ENCODE measurements at places on chromosomes 7 and 10.

DNA sequence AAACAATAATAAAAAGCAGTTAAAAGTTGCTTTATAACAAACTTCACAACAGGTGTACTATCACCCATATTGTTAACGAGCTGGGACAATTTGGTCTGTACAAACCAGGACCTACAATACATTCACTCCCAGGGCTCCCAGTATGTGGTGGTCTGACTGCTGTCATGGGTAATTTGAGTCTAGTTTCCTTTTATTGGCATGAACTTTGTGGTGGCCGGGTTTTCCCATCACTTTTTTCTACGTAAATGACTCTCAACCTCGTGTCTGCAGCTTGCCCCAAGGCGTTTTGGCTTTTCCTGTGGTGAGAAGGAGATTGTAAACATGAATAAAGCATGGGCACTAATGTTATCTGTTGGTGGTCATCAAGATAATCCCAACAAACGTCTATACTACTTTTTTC lies 118.7 kb upstream of the CDK6 start:
- no peak for DNase-seq

- DNase-seq: no peak
These were observed 76.0 kb upstream of the DNAAF5 start for GRCh38 chr7:650339-651031.

- DNase-seq: peak; percentile 37
These were observed 16.2 kb downstream of the SVIL start for GRCh38 chr10:29618341-29619171.

- no peak for DNase-seq
These were observed 1.9 kb downstream of the TSPAN33 start for GRCh38 chr7:129146237-129146979.

- DNase-seq: peak; percentile 10
These were observed 25.4 kb upstream of the CALU start for GRCh38 chr7:128713794-128714193.

- DNase-seq: no peak
These were observed 100.0 kb downstream of the MTERF1 start for GRCh38 chr7:91780521-91780920.

- no peak for DNase-seq
These were observed 34.1 kb downstream of the EGFR start for GRCh38 chr7:55052741-55053427.

- DNase-seq: peak; percentile 85
These were observed 111.1 kb downstream of the TNS3 start for GRCh38 chr7:47470567-47471357.

GRCh38 chr7:69433081-69433480 lies 165.2 kb upstream of the AUTS2 start:
- DNase-seq: no peak

DNA sequence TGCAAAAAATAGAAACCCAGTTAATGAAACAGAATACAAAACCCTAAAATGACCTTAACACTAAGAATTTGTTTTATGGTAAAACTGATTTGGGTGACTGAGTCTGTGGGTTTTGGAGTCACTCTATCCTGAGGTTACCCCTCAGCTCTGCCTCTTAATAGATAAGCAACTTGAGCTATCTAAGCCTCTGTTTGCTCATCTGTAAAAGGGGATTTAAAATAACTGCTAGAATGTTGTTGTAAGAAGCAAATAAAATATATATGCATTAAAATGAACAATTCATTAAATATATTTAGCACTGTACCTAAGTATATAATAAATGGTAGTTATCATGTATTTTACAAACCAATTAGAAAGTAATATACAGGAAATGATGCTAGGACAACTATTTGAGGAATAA lies 115.4 kb downstream of the CABCOCO1 start:
- no peak for DNase-seq

- DNase-seq: no peak
These were observed 759.9 kb downstream of the IPMK start for GRCh38 chr10:57507788-57508187.

DNA sequence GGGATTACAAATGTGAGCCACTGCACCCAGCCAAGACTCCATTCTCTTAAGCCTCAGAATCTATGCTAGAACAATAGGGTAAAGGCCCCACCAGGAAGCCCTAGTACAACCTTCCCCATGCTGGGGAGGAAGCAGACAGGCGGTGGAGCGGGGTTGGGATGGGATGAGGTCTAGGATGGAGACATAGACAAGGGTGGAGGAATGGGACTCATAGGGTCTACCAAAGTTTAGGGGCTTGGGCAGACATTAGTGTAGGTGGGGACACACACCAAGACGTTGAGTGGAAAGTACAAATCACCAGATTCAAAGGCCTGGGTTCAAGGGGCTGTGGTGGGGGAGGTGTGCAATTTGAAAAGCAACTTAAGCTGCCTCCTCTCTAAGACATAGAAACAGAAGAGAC lies 19.3 kb downstream of the PRSS2 start:
- no peak for DNase-seq

Data from ACHN (cell line).